ENCODE measurements at places on chromosomes 1 and 21. TPM values are rescaled to one million over a fixed set of nuclear protein-coding genes. Genes with fewer than 3 reads are reported as not detected.
A peak's percentile ranks its signal among the peaks of the same experiment; 100 is the strongest.

The CASQ1 gene
- not detected for total RNA-seq

The FCMR gene
- 117 TPM for total RNA-seq

The ZNF683 gene
- total RNA-seq = not detected

GRCh38 chr1:48207536-48208075 is 14.9 kb upstream of the SLC5A9 start:
- no peaks in the 10 kb centered on the region for H3K36me3 ChIP-seq
- no peak overlapping the region for H3K27ac ChIP-seq
- H3K27me3 ChIP-seq = peaks cover under 1% of the 10 kb centered on the region
- no peaks in the 10 kb centered on the region for H3K4me1 ChIP-seq
- H3K4me3 ChIP-seq = no peak overlapping the region

DNA sequence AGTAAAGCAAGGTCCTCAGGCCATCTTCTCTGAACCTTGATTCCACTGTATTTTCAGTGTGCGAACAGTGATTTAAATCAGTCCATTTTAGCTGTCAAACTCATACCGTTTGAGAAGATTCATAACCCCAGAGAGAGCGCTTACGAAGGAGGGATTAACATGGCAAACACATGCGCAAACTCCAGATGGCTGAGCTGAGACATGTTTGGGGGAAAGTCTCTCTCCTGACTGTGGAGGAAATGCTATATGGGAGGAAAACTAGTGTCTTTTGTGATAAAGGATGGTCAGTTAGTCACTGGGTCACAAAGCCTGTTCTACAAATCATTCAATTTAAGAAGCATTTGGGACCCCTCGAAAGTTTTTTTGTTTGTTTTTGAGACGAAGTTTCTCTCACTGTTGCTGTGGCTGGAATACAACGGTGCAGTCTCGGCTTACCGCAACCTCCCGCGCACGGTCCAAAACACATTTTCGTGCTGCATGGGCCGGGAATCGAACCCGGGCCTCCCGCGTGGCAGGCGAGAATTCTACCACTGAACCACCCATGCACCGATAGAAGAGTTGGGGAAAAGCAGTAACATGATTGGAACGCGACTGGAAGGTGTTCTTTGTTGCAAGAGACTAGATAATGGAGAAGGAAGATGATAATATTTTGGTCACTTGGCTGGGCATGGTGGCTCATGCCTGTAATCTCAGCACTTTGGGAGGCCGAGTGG is 58.4 kb upstream of the CXADR start:
- H3K4me1 ChIP-seq = peaks cover 4% of the 10 kb centered on the region
- H3K4me3 ChIP-seq = no peak overlapping the region
- H3K27me3 ChIP-seq = peaks cover 7% of the 10 kb centered on the region
- peak; percentile 33 for DNase-seq

DNA sequence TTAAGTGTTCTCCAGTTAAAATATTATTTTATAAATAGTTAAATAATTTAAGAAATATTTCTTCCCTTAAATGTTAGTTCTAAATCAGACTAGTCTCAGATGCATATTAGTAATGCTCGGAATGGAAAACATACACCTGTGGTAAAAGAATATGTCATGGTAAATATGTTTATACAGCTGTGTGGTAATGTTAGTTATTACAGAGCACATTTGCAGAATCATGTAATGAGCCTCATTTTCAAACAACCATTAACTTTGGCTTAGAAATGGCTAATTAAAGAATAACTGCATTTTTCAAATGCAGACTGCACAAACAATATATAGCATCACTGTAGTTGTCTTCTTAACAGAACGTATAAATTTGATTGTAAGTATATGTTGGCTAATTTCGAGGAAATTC is 90.3 kb downstream of the DISP1 start:
- H3K27me3 ChIP-seq = no peaks in the 10 kb centered on the region
- H3K27ac ChIP-seq = no peak overlapping the region
- no peak for DNase-seq
- H3K4me1 ChIP-seq = no peaks in the 10 kb centered on the region
- no peaks in the 10 kb centered on the region for H3K36me3 ChIP-seq
- H3K4me3 ChIP-seq = no peak overlapping the region

DNA sequence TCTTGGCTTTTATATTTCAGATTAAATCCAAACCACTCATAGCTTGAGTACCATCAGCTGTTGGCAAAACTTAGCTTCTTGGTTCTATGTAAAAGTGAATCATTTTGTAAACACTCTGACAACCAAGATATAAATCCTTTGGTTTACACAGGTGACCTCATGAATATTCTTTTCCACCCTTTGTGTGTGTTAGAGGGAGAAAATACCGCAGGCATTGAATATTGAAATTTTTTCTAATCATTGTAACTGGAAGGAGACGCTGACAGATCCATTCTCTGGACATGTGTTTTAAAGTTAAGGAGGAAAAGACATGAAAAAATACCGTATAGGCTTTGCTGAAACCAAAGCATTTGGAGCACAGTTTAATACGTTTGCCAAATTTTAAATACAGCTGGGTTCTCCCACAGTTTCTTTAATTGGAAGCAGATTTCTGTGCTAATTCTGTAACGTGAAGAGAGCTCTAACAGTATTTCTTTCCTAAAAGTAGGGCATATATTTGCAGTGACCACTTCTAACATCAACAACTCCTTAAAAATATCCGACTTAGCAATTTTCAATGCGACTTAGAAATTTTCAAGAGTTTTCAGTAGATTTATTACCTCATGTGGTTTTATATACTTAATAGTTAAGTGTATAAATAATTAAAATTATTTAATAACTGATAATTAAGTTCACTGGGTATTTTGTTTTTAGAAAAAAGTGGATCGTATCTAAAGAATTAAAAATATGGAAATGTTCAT is 388.2 kb downstream of the USP25 start:
- no peaks in the 10 kb centered on the region for H3K36me3 ChIP-seq
- no peaks in the 10 kb centered on the region for H3K4me1 ChIP-seq
- no peak for DNase-seq

DNA sequence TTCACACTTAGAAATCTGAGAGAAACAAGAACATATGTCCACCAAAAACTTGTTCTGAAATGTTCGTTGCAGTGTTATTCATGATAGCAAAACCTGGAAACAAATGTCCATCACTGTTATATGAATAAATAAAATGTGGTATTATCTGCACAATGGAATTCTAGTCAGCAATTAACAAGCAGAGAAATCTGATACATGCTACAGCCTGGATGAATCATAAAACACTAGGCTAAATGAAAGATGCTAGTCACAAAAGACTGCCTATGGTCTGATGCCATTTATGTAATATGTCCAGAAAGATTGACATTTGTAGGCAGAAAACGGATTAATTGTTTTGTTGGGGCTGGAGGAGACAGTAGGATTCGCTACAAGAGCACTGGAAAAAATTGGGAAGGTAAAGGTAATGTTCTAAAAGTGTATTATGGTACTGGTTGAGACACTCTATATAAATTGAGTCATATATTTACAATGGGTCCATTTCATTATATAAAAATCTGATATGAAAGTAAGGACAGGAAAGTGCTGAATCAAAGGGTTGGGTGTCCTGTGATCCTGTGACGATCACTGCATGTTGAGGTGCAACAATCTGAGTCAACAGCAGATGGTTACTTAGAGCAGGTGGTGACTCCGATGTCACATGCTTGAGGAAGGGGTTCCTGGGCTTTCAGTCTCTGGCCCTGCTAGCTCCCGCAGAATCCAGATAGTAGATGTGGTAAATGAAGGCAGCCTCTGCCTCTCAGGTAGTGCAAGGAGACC is 102.1 kb upstream of the NBPF4 start:
- peaks cover 19% of the 10 kb centered on the region for H3K27me3 ChIP-seq
- H3K4me1 ChIP-seq = no peaks in the 10 kb centered on the region
- no peak overlapping the region for H3K27ac ChIP-seq
- no peak for DNase-seq
- no peaks in the 10 kb centered on the region for H3K36me3 ChIP-seq

- H3K4me3 ChIP-seq = no peak overlapping the region
- no peaks in the 10 kb centered on the region for H3K27me3 ChIP-seq
- DNase-seq = no peak
- no peak overlapping the region for H3K27ac ChIP-seq
- peaks cover 66% of the 10 kb centered on the region for H3K36me3 ChIP-seq
- H3K4me1 ChIP-seq = peaks cover 2% of the 10 kb centered on the region
Observed at GRCh38 chr1:200610846-200611245, 9.7 kb downstream of the KIF14 start.

- no peak overlapping the region for H3K4me3 ChIP-seq
- H3K27me3 ChIP-seq = no peaks in the 10 kb centered on the region
Observed at GRCh38 chr1:12469493-12469892, 148.5 kb downstream of the DHRS3 start.

All from activated CD4-positive, alpha-beta memory T cell treated with anti-CD3 and anti-CD28 coated beads, Interleukin-2, amount 10 ng/mL, durations not matched to agents 7 days and 5 days (primary cell).